Esophagus mucosa (tissue), 1 donor: ENCODE measurements at places on chromosomes 6 and 20.

GRCh38 chr6:82246802-82247504, 591 bp downstream of the IBTK start:
- ATAC-seq = peak; percentile 27

DNA sequence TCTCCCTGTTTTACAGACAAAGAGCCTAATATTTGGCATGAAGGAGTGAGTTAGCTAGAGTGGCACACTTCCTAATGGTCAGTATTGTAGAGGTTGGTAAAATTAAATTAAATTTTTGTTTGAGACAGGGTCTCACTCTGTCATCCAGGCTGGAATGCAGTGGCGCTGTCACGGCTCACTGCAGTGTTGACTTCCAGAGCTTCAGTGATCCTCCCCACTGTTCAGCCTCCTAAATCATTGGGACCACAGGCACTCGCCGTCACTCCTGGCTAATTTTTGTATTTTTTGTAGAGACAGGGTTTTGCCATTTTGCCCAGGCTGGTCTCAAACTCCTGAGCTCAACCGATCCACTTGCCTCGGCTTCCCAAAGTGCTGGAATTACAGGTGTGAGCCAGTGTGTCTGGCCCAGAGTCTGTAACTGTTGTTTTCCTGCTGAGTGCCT, 70.9 kb downstream of the SCAND1 start:
- no peak for ATAC-seq

DNA sequence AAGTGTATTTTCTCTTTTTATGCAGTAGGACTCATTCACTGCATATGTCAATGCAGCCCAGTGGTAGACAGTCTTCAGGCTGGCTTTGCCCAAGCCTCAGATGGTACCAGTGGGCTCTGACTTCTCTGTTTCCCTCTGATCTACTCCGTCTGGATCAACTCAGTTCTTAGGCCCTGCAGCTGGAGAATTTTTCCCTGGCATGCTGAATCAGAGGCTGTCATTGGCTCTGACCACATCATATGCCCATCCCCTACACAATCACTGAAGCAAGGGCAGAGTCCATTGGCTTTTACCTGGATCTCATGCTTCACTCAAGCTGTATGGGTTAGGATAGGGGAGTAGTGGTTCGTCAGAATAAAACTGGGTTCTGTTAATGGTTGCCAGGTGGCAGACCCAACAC, 57.8 kb downstream of the KIZ start:
- ATAC-seq = no peak

- ATAC-seq = no peak
Measured at GRCh38 chr6:99940582-99940981, 53.4 kb downstream of the MCHR2 start.

DNA sequence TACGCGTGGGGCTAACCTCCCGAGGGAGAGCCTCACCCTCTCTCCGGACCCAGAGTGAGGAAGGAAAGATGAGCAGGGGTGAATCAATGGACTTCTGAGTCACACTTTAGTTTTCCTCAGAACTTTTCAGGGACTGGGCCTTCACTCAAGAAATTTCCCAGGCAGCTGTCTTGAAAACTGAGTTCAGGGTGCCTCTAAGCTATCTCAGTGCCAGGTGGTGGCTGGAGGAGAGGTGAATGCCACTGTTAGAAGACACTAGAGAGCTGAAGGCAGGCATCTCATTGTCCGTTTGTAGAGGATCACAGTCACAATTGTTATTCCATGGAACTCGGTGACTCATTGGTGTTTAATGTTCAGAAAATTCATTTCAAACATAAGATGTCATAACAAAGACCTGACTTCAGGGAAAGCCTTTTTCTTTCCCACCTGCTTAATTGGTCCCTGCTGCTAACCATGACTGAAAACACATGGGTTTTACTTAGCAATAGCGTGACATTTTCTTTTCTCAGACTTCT, 5.3 kb upstream of the SERPINB6 start:
- ATAC-seq = no peak

DNA sequence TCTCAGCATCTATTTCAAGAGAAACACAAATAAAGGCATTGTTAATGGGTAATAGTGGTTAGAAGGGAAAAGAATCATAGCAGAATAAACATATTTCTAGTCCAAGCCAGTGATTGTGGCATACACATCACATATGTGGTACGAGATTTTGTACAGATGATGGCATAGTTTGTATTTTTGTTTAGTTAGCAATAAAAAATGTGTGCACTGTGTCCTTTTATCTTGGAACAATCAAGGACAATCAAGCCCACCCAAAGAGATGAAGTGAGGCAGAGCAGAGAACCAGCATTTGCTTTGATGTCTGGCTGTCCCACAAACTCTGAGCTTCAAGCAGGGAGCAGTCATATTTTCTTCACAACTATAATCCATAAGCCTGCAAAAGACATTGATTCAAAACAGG, 256.5 kb upstream of the CHD6 start:
- ATAC-seq = no peak

GRCh38 chr6:10495029-10495428, 26.1 kb upstream of the GCNT2 start:
- ATAC-seq = no peak

DNA sequence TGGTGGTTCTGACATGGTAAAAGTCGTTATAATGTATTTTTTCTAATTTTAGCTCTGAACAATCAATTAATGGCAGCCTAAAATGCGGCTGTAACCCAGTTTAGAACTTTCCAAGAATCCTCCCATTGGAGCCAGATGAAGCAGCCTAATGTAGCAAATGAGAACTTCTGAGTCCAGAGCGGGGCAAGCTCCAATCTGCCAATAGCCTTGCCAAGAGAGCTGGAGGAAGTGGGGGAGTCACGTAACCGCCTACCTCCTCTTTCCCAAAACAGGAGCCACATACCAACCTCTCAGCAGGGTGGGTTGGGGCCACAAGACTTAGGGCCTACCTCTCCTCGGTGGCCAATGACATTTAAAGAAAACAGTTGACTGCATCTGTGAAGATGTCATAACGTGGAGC, 230.6 kb downstream of the SOD2 start:
- no peak for ATAC-seq
